Effector memory CD4-positive, alpha-beta T cell (primary cell): ENCODE measurements at places on chromosomes 2 and 18.

GRCh38 chr2:10269711-10270610, 32.7 kb upstream of the HPCAL1 start:
- DNase-seq, result no peak

- no peak for DNase-seq
Measured at GRCh38 chr2:216505133-216506106, 6.8 kb downstream of the RPL37A start.

DNA sequence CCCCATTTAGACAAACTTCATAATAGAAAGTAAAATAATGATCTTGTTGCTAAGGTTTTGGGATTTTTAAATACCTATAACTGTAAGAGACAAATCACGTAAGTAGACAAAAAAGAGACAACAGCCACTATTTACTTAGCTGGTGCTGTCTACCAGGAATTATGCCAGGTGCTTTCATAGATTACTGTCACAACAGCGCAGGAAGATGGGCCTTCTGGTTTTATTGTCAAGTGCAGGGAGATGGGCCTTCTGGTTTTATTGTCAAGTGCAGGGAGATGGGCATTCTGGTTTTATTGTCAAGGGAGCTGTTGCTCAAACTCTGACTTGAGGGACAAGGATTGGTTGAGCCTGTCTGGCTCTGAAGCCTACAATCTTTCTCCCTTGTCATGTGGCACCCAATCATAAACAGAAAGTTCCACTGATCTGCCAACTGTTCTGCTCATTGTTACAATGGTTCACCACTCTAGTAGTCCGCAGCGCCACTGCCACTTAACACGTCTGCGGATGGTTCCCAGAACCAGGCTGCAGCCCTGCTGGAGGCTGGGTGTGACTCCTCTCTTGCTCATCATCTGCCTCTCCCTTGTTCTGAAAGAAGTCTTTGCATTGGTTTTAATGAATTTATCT, 95.0 kb downstream of the RNF144A start:
- no peak for DNase-seq

DNA sequence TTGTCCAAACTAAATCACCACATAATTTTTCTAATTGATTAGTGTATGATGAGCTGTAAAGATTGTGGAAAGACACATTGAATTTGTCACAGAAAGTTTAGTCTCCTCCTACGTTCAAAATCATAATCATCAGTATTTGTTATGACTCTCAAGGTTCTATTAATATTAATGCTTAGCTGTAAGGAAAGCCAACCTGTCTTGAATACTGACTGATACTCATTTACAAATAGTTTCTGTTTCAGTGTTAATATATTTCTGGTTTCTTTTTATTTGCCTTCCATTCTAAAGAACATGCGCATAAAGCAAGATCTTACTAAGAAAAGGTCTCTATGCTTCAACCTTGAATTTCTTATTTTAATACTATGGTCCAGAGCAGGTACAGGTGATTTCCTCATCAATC, 55.1 kb downstream of the CPS1 start:
- DNase-seq, result no peak

DNA sequence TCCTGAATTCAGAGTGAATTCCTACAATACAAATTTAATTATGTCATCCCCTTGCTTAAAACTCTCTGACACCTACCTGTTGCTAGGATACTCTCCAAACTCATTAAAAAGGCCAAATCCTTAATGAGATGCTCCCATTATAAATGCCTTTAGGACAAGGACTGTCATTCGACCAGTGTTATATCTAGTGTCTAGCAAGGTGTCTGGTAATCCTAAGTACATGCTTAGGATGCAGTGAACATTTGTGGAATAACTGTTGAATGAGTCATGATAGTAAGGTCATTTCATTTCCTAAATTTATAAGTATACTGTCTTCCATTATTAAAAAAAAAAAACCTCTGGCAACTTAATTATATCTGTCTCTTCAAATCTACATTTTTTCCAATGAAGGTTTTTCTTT, 588.9 kb upstream of the NRXN1 start:
- DNase-seq, result no peak

GRCh38 chr18:44826418-44827259, 146.0 kb downstream of the SETBP1 start:
- DNase-seq, result no peak

GRCh38 chr2:231129216-231129615, 4.4 kb upstream of the HTR2B start:
- DNase-seq, result no peak
